Colonic mucosa (tissue), 4 donors: ENCODE measurements at places on chromosomes 2 and 18.
A peak's percentile ranks its signal among the peaks of the same experiment; 100 is the strongest.

GRCh38 chr18:8461544-8461943 lies 147.7 kb upstream of the RAB12 start:
- no peak overlapping the region for H3K27ac ChIP-seq
- H3K27me3 ChIP-seq, result no peaks in the 10 kb centered on the region
- H3K36me3 ChIP-seq, result no peaks in the 10 kb centered on the region
- no peak for DNase-seq

DNA sequence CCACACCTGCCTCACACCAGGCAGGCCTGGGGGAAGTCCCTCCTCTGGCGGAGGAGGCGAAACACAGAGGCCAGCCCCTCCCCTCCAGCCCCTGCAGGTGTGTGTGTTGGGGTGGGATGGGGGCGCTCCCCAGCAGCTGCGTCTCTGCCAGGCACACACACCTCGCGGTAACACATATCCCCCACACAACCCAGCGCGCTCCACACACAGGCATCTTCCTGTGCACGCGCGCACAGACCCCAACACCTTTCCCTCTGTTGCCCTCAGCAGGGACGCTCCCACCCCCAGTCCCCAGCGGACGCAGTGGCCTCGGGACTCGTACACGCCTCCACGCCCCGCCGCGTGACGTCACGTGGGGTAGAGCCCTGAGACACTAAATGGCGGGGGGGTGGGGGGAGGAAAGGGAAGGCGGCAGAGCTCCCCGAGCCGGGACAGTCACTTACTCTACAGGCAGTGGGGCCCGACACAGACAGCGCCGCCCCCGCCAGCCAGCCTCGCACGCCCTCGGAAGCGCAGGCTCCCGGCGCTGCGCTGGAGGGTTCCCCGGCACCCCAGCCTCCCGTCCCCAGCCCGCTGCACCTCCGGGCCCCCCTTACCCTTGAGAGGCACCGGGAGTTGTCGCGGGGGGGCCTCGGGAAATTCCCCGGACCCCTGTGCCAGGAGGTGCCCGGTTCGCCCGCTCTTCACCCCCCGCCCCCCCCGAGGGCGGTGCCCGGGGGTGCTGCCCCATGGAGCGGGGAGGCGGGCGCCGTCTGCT lies at the start of gene WNT10A:
WNT10A (plus strand) TSS at position 751 of the 757 bp plus-strand sequence. CDS start 144 bp downstream, outside the sequence.
- H3K27me3 ChIP-seq, result peaks cover 66% of the 10 kb centered on the region
- no peaks in the 10 kb centered on the region for H3K36me3 ChIP-seq
- H3K4me3 ChIP-seq, result peak within 1 kb of the TSS; percentile 23
- DNase-seq, result peak; percentile 46
- H3K27ac ChIP-seq, result peak within 1 kb of the TSS; percentile 17

DNA sequence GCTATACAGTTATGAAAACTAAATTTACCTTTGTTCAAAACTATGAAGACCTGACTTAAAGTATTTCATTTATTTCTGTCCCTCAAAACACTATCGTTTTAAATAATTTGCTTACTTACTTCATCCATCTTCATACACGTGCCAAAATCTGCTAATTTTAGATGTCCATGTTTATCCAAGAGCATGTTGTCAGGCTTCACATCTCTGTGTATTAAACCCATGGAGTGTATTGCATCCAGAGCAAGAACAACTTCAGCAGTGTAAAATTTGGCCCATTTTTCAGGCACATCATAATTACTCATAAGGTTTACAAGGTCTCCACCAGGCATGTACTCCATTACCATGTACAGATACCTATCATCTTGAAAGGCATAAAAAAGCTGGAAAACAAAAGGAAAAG lies 80.3 kb downstream of the SLC66A3 start:
- H3K36me3 ChIP-seq, result no peaks in the 10 kb centered on the region
- H3K4me3 ChIP-seq, result no peak overlapping the region
- no peaks in the 10 kb centered on the region for H3K27me3 ChIP-seq
- H3K27ac ChIP-seq, result no peak overlapping the region
- no peak for DNase-seq
- no peaks in the 10 kb centered on the region for H3K4me1 ChIP-seq

GRCh38 chr2:160747501-160748170 lies 254.0 kb upstream of the RBMS1 start:
- H3K4me3 ChIP-seq, result no peak overlapping the region
- H3K36me3 ChIP-seq, result no peaks in the 10 kb centered on the region
- no peaks in the 10 kb centered on the region for H3K4me1 ChIP-seq
- no peaks in the 10 kb centered on the region for H3K27me3 ChIP-seq
- H3K27ac ChIP-seq, result no peak overlapping the region

DNA sequence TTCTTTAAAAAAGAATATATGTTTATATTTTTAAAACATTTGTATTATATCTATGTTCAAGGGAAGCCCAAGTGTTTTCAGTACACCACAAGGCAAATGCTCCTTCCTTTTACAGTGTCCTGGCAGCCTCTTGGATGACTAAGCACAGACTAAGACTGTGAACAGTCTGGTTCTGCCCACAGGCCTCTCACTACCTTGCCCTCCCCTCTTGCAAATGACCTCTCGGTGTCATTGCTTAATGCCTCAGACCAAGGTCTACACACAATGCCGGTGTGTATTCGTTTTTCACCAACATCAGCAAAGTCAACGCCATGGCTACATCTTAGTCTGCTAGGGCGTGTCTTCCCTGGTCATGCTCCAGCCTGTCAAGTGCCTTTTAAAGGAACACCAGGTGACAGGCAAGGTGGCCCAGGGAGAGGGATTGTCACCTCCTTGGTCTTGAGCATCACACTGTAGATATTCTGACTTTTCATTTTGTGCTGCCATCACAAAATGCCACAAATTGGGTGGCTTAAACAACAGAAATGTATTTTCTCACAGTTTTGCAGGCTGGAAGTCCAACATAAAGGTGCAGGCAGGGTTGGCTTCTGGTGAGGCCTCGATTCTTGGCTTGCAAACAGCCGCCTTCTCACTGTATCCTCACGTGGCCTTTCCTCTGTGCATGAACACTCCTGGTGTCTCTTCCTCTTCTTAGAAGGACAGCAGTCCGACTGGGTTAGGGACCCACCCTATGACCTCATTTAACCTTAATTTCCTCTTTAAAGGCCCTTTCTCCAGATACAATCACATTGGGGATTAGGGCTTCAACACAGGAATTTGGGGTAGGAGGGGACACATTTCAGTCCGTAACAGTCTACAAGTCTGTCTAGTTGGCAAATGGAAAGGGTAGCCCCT lies 266.5 kb downstream of the KLHL29 start:
- no peaks in the 10 kb centered on the region for H3K27me3 ChIP-seq
- H3K4me1 ChIP-seq, result no peaks in the 10 kb centered on the region
- no peaks in the 10 kb centered on the region for H3K36me3 ChIP-seq
- H3K4me3 ChIP-seq, result no peak overlapping the region
- DNase-seq, result no peak
- H3K27ac ChIP-seq, result no peak overlapping the region

DNA sequence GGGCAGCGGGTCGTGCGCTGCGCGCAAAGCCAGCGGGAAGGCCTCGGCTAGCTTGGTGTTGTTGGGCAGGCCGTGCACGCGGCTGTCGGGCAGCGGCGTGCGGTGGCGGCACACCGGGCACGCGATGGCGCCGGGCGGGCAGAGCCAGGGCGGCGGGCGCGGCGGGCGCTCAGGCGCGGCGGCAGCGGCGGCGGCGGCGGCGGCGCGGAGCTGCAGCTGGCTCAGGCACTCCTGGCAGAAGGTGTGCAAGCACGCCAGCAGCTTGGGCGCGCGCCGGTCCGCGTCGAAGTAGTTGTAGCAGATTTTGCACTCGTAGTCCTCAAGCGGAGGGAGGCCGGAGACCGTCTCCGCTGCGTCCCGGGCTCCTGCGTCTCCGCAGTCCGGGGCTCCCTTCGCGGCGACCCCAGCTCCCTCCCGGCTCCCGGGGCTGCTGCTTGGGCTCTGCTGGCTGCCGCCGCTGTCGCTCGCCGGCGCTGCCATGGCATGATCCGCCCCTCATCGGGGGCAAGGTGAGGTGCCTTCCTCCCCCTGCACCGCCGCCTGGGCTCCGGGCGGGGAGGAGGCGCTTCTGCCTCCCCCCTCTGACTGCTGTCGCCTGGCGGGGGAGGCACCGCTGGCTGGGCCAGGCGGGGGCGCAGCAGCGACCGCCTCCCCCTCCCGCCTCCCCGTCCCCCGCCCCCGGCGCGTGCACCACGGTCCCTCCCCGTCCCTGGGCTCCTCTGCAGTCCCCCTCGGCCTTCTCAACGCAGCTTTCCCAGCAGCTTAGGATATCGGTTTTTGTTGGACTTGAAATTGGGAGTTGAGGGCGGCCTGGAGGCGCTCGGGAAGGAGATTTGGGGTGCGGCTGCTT lies 21.0 kb upstream of the PAX3 start:
- H3K4me1 ChIP-seq, result no peaks in the 10 kb centered on the region
- DNase-seq, result peak; percentile 25
- no peaks in the 10 kb centered on the region for H3K36me3 ChIP-seq

DNA sequence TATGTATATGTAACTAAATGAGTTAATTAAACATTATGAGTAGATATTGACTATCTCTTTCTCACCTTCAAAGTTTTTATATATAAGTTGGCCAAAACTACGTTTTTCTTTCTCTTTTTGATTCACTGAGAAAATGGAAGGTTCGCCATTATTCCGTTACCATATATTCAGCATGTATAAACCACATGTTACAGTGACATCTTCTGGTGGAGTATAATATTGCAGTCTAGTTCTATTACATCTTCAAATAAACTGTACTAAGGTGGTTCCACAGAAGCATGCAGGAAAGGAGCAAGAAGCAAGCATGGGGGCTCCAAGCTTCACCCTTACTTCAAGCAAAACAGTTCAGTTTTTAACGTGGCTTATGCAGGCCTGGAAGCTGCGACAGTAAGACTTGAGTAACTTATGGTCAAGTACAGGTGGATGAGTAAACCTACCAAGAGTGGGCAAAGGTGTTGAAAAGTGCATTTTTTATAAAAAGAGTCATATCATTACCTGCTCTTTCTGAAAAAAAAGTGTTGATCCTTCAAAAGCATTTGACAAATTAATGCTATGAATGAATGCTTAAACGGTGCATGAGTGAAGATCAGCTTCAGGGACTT lies 129.8 kb upstream of the RAB6C start:
- H3K27ac ChIP-seq, result no peak overlapping the region
- no peaks in the 10 kb centered on the region for H3K27me3 ChIP-seq
- no peak overlapping the region for H3K4me3 ChIP-seq
- H3K36me3 ChIP-seq, result no peaks in the 10 kb centered on the region

- H3K36me3 ChIP-seq, result peaks cover 12% of the 10 kb centered on the region
- no peak for DNase-seq
- no peaks in the 10 kb centered on the region for H3K27me3 ChIP-seq
- no peak overlapping the region for H3K4me3 ChIP-seq
These were observed 29.2 kb downstream of the UNC50 start for GRCh38 chr2:98637401-98638147.

- no peak for DNase-seq
- no peak overlapping the region for H3K4me3 ChIP-seq
- H3K4me1 ChIP-seq, result no peaks in the 10 kb centered on the region
These were observed 5.4 kb downstream of the MRO start for GRCh38 chr18:50814395-50814794.

DNA sequence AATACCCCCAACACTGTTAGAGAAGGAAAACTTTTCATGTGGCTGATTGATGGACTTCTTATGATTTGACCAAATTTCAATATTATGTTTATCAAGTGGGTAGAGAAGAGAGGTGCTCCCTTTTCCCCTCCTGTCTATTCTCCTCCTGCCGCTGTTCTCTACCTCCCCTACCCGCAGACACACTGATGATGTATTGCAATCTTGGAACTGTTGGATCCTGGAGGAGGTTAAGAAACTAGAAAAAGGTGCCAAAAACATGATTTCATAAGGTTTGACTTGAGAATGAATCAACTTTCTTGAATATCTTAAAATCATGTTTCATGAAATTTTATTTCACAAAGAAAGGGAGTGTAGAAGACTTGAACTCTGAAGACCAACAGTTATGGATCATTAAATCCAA lies 125.8 kb downstream of the MEIS1 start:
- DNase-seq, result no peak
- H3K4me1 ChIP-seq, result no peaks in the 10 kb centered on the region
- no peak overlapping the region for H3K27ac ChIP-seq
- no peaks in the 10 kb centered on the region for H3K36me3 ChIP-seq

GRCh38 chr2:120428748-120429147 lies 82.8 kb downstream of the INHBB start:
- H3K27ac ChIP-seq, result no peak overlapping the region
- DNase-seq, result peak; percentile 11
- H3K4me3 ChIP-seq, result no peak overlapping the region
- H3K27me3 ChIP-seq, result no peaks in the 10 kb centered on the region

DNA sequence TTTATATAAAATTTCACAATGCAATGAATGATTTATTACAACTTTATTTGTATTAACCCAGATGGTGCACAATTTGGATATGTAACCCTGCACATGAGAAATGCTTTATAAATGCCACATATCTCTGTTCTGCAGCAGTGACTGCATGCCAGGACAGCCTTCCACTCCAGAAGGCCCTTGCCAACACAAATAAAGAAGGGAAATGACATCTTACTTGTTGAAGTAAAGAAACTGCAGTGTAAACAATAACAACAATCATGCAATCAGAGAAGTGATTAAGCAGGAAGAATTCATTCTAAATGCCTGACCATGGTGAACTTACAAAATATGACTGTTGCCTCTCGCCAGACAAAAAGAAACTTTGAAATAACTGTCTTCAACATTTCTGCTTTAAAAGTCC lies 129.9 kb upstream of the CHST9 start:
- H3K27me3 ChIP-seq, result no peaks in the 10 kb centered on the region
- H3K4me1 ChIP-seq, result no peaks in the 10 kb centered on the region
- no peak for DNase-seq
- no peak overlapping the region for H3K27ac ChIP-seq
- H3K36me3 ChIP-seq, result no peaks in the 10 kb centered on the region
- H3K4me3 ChIP-seq, result no peak overlapping the region

- H3K27ac ChIP-seq, result no peak overlapping the region
- H3K4me3 ChIP-seq, result no peak overlapping the region
- DNase-seq, result no peak
- no peaks in the 10 kb centered on the region for H3K4me1 ChIP-seq
- no peaks in the 10 kb centered on the region for H3K36me3 ChIP-seq
- no peaks in the 10 kb centered on the region for H3K27me3 ChIP-seq
These were observed 139.2 kb downstream of the CDCA7 start for GRCh38 chr2:173493874-173494273.

DNA sequence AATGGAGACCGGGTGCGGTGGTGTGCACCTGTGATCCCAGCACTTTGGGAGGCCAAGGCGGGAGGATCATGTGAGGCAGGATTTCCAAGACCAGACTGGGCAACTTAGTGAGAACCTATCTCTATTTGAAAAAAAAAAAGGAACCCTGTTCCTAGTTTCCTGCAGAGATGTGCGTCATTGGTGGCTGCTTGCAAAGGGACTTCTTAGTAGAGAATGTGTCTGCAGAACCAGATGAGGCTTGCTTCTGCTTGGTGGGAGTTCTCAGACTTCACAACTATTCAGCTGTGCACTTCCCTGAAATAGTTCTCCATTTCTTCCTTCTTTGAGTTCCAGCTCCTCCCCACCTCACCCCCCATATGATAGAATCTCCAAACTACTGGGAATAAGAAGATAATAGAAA lies 22.3 kb downstream of the ZCCHC2 start:
- H3K27ac ChIP-seq, result no peak overlapping the region
- no peak for DNase-seq
- H3K4me3 ChIP-seq, result no peak overlapping the region

GRCh38 chr2:151002959-151003600 lies 258.6 kb downstream of the RBM43 start:
- no peaks in the 10 kb centered on the region for H3K36me3 ChIP-seq
- no peak for DNase-seq
- no peak overlapping the region for H3K4me3 ChIP-seq
- no peaks in the 10 kb centered on the region for H3K27me3 ChIP-seq
